ENCODE measurements at places on chromosomes 2 and 18.

DNA sequence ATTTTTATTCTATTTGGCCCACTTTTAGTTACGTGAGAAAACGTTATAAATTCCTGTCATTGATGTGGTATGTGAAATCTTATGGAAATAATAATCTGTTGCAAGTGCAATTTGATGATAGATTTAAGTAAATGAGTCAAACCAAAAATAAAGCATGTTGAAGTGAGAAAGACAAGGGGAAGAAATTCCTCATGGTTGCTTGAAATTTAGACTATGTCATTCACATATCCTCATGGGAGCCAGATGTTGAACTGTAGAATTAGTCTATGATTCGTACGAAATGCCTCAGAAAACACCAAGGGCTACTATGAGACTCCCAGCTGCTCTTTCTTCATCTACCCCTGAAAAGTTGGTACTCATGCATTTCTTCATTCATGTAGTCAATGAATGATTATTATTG lies 55.7 kb downstream of the KLHL14 start:
- no peak for DNase-seq

DNA sequence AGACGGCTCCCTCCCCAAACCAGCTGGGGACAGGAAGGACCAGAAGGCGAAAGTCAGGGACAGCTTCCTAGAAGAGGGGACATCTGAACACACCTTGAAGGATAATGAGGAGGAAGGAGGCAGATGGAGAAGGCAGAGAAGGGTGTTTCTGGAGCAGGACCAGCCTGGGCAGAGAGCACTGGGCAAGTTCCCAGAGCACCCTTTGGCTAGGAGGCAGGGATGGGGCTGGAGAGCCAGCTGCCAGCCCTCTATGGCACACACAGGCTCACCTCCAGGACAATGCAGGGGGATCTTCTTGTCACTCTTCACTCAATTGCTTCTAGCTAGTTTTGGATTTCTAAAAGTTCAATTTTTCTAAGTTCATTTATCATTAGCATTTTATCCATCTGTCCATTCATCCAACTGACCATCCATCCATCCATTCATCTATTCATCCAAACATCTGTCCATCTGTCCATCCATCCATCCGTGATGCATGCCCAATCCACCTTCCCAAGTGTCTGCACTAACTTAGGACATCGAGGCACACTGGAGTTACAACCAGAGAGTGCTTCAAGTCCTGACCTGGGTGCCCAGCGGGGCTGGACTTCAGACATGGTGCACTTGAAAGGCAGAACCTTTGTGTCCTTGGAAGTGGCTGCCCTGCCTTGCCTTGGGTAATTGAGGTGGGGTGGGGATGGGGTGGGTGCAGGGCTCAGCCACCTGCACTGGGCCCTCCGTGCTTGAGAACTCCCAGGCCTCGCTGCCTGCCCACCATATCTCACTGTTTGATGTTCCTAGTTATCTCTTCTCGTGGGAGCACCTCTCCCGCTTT lies 42.5 kb downstream of the INHBB start:
- no peak for DNase-seq

GRCh38 chr2:220786216-220786615 lies 785.9 kb downstream of the EPHA4 start:
- no peak for DNase-seq

GRCh38 chr2:45793305-45793962 lies 142.0 kb downstream of the PRKCE start:
- no peak for DNase-seq

DNA sequence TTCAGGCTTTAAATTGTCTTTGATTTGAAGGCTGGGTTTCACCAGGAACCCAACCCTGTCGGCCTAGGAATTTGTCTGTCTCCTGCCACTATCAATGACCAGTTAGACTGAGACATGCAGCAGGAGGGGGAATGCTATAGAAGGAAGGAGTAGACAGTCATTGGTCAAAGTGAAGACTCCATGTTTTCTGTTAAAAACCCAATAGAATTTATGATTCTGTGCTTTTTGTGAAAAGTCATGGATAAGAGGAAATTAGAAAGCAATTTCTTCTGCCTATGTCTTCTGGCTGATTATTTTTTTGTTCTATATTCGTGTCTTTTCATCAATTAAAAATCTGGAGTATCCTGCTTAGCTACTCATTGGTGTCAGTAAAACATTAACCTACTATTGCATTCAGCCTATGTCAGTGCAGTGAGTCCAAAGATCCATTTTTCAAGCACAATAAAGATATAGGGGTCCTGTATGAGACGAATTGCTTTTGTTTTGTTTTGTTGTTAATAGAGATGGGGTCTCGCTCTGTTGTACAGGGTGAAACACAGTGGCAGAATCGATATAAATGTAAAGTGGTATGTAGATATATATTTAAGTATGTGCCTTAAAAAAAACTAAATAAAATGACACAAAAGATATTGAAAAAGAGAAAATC lies 7.9 kb upstream of the KYNU start:
- DNase-seq = no peak

- DNase-seq = no peak
Measured at GRCh38 chr2:149261692-149262091, 68.7 kb upstream of the LYPD6 start.

DNA sequence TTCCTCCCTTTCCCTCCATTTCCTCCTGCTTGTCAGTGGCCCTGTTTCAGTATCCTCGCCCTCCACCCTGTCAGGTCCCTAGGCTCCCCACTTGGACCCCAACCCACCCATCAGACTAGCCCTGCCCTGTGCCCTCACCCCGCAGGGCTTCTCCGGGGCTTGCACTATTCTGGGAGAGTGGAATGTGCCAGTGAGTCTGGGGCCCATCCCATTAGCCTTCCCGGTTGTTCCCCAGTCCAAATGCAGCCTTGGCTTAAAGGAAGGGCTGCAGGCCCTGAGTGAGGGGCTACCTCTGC lies 45.5 kb downstream of the MYO7B start:
- no peak for DNase-seq

DNA sequence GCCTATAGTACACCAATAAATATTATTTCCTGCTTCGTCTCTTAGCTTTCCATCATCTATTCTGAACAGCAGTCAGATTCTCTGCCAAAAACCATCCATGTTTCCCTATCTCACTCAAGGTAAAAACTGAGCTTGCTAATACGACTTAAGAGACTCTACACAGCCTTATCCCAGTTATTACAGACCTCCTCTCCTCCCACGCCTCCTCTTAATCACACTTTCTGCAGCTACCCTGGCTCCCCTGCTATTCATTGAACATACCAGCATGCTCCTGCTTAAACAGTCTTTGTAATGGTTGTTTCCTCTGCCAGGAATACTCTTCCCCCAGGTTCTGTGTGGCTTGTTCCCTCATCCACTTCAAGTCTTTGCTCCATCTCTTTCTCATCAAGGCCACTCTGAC lies 81.5 kb downstream of the PDE1A start:
- no peak for DNase-seq

GRCh38 chr2:26326514-26326913 lies 19.4 kb upstream of the SELENOI start:
- DNase-seq = no peak

DNA sequence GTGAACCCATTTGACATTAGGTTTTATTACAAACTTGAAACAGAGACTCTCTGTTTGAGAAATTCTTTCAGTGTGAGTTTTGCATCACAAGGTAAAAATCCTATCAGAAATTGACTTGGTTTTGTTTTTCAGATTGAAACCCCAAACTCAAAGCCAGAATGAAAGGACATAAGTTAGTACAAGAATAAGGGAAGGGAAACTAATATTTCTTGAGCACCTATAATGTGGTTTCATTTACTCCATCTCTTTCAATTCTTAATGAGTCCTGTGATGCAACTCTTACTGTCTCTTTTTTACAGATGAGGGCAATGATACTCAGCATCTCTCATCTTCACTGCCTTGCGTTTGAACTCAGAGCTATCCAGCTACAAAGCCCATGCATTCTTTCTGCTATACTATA lies 210.0 kb upstream of the SIX3 start:
- no peak for DNase-seq

GRCh38 chr2:73895473-73895872 lies 2.7 kb downstream of the ACTG2 start:
- no peak for DNase-seq

DNA sequence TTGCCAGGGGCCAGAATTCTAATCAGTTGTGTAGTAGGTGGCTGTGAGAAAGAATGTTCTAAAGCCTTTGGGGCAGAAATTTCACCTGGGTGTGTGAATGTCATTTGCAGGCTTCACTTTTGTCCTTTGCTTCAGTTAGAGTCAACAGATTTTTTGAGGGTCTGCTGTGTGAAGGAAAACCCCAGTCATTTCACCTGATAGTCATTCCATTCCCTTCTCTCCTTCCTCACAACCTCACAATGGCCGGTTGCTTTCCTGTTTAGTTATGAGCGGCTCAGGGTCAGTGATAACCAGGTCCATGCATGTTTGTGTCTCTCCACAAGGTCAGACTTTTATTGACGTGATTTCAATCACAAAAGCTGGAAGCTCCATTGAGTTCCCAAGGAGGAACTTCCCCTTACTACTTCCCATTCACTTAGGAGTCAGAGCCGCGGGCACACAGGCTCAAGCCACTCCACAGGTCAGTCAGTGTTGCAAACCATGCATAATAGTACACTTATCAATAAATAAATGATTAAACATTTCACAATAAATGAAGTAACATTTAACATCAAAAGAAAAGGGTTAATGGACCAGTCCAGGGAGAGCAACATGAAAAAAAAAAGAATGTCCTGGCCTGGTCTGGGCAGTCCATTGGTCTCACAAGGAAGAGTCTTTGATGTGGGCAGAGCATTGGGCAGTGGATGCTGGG lies 74.3 kb downstream of the NPAS2 start:
- DNase-seq = no peak

DNA sequence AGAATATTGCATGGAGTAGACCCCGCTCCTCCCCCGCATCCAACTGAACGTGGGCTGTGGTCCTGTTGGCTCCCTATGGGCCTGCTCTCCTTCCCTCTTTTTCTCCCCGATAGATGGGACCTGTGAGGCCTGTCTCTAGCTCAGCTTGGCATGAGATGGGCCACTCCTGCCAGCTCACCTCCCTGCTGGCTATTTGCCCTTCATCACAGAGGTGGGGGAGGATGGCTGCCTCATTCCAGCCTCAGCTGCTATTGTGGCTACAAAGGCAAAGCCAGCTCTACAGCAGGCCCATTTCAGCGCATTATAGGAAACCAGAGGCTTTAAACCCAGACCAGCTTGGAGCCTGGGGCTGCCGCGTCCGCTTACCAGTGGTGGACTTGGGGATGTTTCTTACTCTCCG lies 313.9 kb downstream of the GBX2 start:
- DNase-seq = no peak

DNA sequence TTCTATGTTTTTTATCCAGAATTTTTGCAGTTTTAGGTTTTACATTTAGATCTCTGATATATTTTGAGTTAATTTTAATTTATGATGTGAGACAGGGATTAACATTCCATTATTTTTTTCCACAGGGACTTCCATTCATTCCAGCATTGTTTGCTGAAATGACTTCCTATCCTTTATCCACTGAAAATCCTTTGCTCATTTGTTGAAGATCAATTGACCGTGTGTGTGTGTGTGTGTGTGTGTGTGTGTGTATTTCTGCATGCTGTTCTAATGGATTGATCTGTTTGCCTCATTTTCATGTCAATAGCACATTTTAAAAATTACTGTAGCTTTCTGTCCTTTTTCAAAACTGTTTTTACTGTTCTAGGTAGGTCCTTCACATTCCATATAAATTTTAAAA lies 480.3 kb downstream of the DSC3 start:
- DNase-seq = no peak
